Pulmonary artery endothelial cell (primary cell): ENCODE measurements at places on chromosomes 6 and 20. TPM values are rescaled to one million over a fixed set of nuclear protein-coding genes. Genes with fewer than 3 reads are reported as not detected.

NKAIN2 gene
- total RNA-seq = not detected in 2 replicates

MYMX gene
- total RNA-seq = 0.13 TPM in 1 of 2 replicates, not detected in the other

RAET1G gene
- 0.13 and 0.67 TPM in 2 replicates for total RNA-seq

CAPN11 gene
- 0.67 and 2.7 TPM in 2 replicates for total RNA-seq

SLC17A2 gene
- not detected in 2 replicates for total RNA-seq

PKIB gene
- 0.13 TPM in 1 of 2 replicates, not detected in the other for total RNA-seq

MUCL3 gene
- total RNA-seq = not detected in 2 replicates

TCFL5 gene
- total RNA-seq = 10.6 and 15.6 TPM in 2 replicates

MLIP gene
- 10.8 and 21.7 TPM in 2 replicates for total RNA-seq

ZC2HC1B gene
- not detected in 2 replicates for total RNA-seq

TUBB1 gene
- total RNA-seq = not detected in 2 replicates

RAMACL gene
- total RNA-seq = 1.4 and 2.4 TPM in 2 replicates

TMEM217 gene
- total RNA-seq = 8.8 and 15.5 TPM in 2 replicates

PROKR2 gene
- not detected in 2 replicates for total RNA-seq

GNRH2 gene
- 0.21 TPM in 1 of 2 replicates, not detected in the other for total RNA-seq

ZSCAN12 gene
- total RNA-seq = 3.6 and 6.8 TPM in 2 replicates
